ENCODE measurements at places on chromosomes 5 and 9. TPM values are rescaled to one million over a fixed set of nuclear protein-coding genes. Genes with fewer than 3 reads are reported as not detected.

The NR2F1-AS1 gene
- 10.7 TPM for total RNA-seq

The ANGPTL2 gene
- 104 TPM for total RNA-seq

The NEUROG1 gene
- not detected for total RNA-seq

The LCN12 gene
- 0.20 TPM for total RNA-seq

The ANKRD34B gene
- not detected for total RNA-seq

The GABBR2 gene
- total RNA-seq: 0.46 TPM

The GRAMD2B gene
- total RNA-seq: 22.0 TPM

The PPP2CA gene
- total RNA-seq: 70.4 TPM

The PCDHGA3 gene
- 0.79 TPM for total RNA-seq

The GABRP gene
- not detected for total RNA-seq

The RLN2 gene
- total RNA-seq: not detected

The ZFP2 gene
- 0.69 TPM for total RNA-seq

The ITGA2 gene
- 167 TPM for total RNA-seq

The CDC25C gene
- 0.69 TPM for total RNA-seq

The ARID3C gene
- total RNA-seq: 0.36 TPM

The PCDHA11 gene
- 0.23 TPM for total RNA-seq

The GPX3 gene
- 56.0 TPM for total RNA-seq

The PCDHGA9 gene
- 5.5 TPM for total RNA-seq

The PCDHGB4 gene
- total RNA-seq: 26.1 TPM

The TMEM203 gene
- 39.2 TPM for total RNA-seq

The UNC13B gene
- total RNA-seq: 34.3 TPM

The MRPL22 gene
- total RNA-seq: 12.8 TPM

The PTGR1 gene
- 67.4 TPM for total RNA-seq

The OR13J1 gene
- not detected for total RNA-seq

The IL33 gene
- 65.7 TPM for total RNA-seq

The CNTLN gene
- 10.0 TPM for total RNA-seq

The HTR4 gene
- 0.07 TPM for total RNA-seq

The PCDHA12 gene
- 0.33 TPM for total RNA-seq

The ARHGEF37 gene
- total RNA-seq: 7.1 TPM

The SERINC5 gene
- total RNA-seq: 41.4 TPM

The PDE6A gene
- total RNA-seq: not detected

The BTNL8 gene
- total RNA-seq: not detected

The PLPPR1 gene
- not detected for total RNA-seq

The ELOVL7 gene
- total RNA-seq: not detected

The IFNB1 gene
- not detected for total RNA-seq

The SMIM33 gene
- total RNA-seq: not detected

The OCLN gene
- 1.1 TPM for total RNA-seq

The EMB gene
- 2.4 TPM for total RNA-seq

The PCDHB9 gene
- total RNA-seq: 0.40 TPM

The FGF1 gene
- total RNA-seq: 10.4 TPM

The MRPL36 gene
- 42.7 TPM for total RNA-seq

The IRX1 gene
- 0.86 TPM for total RNA-seq

The FBN2 gene
- total RNA-seq: 146 TPM

The CRB2 gene
- not detected for total RNA-seq

The RICTOR gene
- total RNA-seq: 40.2 TPM

The RNF183 gene
- total RNA-seq: not detected

The CEL gene
- total RNA-seq: 0.20 TPM

The SPINK7 gene
- total RNA-seq: not detected

The PHF24 gene
- total RNA-seq: 0.10 TPM

The MAPKAP1 gene
- total RNA-seq: 65.4 TPM

The AGPAT2 gene
- 46.8 TPM for total RNA-seq

The PCDHGB5 gene
- 34.3 TPM for total RNA-seq

Data from smooth muscle cell of the pulmonary artery (primary cell).